Activated CD4-positive, alpha-beta T cell treated with anti-CD3 and anti-CD28 coated beads, Interleukin-2, amount 50 U/mL, for 4 hours (primary cell): ENCODE measurements at places on chromosomes 1 and 21.

- no peak for DNase-seq
Measured at GRCh38 chr1:184820218-184820750, 65.6 kb upstream of the EDEM3 start.

- DNase-seq: no peak
Measured at GRCh38 chr21:44850208-44850800, 23.2 kb downstream of the PTTG1IP start.

DNA sequence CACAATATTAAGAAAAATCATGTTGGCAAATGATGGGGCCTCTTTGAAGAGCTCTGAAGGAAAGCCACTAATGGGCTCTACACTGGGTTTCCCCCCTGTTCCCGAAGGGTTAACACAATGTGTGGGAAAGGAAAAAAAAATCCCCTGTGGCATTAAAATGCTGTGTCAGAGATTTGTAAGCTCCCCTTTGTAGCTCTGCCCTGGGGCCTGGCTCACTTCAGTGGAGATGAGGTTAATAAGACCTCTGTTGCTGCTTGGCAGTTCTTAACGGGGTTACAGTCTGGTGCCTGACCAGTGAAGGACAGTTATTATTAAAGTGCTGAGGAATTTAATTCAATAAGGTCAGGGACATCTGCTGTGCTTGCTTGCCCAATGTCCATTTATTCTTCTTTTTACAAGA lies 129.7 kb upstream of the UBE2U start:
- no peak for DNase-seq

DNA sequence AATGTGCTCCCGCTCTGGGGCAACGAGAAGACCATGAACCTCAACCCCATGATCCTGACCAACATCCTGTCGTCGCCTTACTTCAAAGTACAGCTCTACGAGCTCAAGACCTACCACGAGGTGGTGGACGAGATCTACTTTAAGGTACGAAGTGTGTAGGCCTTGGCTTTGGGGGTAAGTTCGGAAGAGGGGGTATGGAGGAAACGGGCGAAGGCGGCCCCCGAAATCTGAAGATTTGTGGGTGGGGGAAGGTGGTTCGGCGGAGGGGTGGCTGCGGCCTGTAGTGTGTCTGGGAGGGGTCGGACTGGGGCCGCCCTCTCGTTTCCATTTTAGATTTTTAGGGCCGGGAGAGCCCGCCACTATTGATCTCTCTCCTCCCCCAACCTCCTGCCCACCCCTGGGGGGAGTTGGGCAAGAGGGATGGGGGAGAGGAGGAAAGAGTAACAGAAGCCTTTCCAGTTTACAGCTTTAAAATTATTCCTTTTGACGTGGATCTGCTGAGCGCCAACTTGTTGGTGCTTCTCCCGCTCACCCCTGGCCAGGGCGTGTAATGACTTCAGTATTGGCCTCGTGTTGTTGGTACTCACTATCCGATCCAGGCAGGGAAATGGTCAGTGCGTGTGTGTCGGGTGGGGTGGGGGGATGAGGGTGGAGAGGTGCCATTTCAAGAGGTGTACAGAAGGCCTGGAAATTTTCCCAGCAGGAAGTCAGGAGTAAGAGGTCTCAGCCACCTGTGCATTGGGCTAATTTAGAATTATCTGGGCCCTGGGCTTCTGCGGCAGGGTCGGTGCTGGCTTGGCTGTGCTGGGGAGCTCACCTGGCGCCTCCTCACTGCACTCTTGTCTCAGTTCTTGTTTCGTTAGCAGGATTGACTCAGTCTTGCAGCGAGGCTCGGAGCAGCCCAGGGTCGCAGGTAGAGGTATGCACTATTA lies 880 bp downstream of the PRPF38B start:
- DNase-seq: peak; percentile 60

DNA sequence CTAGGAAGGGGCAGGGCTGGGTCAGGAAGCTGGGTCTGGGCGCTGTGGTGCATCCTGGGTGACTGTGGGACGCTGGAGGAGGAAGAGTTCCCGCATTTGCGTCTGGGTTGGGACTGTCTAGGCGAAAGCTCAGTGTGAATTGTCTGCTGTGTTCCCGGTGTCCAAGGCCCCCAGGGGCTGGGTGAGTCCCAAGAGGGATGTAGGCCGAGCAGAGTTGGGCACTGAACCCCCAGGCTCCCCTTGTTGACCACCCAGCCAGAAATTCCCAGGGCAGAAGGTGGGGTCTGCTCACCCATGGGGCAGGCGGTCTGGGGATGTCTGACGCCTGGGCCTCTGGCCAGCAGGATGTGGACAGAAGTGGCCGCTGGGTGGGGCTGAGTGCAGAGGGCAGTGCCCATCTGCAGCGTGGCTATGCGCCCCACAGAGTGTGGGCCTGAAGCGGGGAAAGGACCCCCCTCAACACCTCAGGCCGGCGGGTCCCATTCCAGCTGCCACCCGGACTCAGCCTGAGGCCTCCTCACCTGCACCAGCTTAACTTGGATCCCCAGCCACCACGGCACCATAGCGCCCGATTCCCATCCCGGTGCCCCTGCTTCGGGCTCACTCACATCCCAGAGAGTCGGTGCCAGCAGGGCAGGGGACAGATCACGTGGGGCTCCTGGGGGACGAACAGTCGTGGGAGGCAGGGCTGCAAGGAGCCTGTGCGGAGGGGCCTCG lies 37.0 kb upstream of the POFUT2 start:
- no peak for DNase-seq

GRCh38 chr1:155167166-155168104 lies 5.7 kb downstream of the KRTCAP2 start:
- peak; percentile 82 for DNase-seq

DNA sequence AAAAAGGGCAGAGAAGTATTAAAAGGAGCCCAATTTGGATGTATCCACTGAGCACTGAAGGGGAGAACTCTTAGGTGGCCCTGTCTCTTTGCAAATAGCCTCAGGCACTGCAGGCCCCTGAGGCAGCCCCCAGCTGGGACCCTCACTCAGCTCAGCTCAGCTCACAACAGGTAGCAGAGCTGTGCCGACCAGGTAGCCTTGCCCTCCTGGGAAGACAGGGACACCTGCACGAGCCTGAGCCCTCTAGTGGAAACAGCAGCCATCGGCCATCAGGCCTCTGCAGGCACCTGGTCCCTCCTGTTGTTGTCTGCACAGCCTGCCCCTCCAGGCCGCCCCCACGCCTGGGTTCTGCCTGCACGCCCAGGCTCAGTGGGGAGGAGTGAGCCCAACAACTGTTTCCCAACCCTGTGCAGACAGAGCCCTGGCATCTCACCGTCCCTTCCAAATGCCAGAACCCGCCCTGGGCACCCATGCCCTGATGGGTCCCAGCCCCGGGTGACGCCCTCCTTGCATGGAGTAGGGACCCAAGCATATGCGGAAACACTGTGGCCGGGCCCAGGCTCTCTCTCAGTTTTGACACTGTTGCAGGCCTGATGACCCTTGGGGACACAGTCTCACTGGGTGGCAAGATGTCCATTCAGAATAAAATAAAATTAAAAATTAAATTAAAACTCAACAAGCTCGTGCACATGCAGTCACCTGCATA lies 60.0 kb upstream of the AJAP1 start:
- DNase-seq: no peak

DNA sequence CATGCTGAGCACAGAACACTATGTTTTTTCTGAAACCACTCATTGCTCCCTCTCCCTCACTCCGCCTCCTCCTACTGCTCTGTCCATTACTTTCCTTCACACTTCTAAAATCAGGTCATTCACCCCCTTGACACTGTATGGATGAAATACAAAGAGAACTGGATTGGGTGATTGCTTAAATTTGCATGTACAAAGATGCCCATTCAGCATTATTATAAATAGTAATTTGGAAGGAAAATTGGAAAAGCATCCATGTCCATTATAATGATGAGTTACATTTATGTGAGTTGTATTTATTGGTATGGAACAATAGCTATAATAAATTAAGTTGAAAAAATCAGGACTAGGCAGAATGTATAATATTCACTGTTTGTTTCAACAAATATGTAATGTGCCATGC lies 83.7 kb downstream of the PLD5 start:
- DNase-seq: no peak

DNA sequence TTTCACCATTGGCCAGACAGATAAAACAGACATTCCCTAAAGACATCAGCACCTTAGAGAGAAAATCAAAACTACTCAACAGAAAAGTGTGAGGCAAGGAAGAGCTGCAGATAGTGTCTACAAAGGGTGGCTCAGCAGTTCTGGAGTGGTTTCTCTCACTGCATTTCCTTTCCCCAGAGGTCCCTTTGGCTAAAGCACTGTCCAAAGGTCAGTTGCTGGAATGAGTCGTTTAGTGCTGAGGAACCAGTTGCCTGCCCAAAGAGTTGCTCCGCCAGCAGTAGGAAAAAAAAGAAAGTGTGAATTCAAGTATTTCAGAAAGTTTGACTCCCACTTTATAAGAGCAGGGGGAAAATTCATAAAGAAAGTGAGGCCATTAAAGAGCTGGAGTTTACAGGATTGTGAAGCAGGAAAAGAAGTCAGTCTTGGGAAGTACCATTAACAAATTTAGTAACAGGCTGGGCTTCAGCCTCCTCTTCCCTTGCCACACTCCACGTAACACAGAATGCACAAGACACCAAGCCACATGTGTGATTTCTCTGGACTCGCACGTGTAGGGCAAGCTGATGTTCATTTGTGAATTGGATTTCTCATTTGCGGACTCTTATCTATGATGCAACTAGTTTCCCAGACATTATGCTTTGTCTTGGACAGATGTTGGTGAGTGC lies 122.2 kb downstream of the RUNX1 start:
- DNase-seq: no peak

- no peak for DNase-seq
Measured at GRCh38 chr1:31036749-31037500, 28.6 kb downstream of the PUM1 start.

DNA sequence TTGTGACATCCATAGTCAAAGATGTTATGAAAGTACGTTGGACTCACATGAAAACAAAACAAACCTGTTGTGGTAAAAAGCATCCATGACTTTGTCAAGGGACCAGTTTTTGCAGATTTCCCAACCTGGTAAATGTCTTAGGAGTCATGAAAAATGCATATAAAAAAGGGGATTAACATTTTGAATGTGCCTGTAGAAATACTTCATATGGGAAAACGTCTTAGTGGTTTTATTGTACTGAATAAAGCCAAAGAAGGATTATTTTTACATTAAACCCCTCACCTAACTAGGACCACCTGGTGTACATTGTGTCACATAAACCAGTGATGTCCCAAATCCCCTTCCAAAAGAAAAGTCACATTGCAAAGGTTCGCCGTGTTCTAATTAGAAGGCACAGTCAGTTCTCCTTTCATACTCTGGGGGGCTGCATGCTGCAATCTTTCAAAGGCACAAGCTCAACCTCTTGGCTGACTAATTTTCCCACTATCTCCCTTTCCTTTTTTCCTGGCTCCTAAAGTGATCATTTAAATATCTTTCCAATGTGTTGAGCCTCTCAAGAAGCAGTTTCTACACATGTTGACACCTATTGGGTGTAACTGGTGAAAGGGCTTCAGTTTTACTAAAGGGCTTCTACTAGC lies 119.8 kb upstream of the SPAG17 start:
- DNase-seq: no peak

- no peak for DNase-seq
Measured at GRCh38 chr21:28580585-28580984, 412.1 kb downstream of the LTN1 start.

DNA sequence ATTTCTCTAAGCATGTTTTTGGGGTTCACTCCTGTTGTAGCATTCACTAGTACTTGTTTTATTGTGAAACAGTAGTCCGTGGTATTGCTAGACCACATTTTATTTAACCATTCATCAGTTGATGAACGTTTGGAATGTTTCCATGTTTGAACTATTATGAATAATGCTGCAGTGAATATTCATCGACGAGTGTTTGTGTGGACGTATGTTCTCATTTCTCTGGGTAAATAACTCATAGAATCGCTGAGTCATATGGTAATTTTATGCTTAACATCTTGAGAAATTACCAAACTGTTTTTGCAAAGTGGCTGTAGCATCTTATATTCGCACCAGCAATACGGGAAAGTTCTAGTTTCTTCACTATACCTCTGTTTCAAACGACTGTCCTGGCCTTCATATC lies 28.0 kb upstream of the KAZN start:
- no peak for DNase-seq

DNA sequence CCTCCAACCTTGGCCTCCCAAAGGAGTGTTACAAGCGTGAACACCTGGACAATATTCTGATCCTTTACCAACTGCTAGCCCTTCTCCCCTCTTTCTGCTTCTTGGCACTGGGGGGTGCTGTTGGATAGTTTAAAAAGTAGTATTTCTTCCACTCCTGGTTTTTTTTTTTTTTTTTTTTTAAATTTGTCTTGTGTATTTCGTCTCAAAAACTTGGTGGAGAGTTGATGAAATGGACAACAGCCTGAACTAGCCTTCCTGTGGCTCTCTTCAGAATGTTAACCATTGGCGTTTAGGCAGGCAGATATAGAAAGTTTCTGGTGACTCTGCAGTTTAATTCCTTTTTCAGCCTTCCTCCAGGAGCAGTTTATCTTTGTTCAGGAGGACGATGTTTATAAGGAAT lies 69.7 kb upstream of the USP24 start:
- no peak for DNase-seq

DNA sequence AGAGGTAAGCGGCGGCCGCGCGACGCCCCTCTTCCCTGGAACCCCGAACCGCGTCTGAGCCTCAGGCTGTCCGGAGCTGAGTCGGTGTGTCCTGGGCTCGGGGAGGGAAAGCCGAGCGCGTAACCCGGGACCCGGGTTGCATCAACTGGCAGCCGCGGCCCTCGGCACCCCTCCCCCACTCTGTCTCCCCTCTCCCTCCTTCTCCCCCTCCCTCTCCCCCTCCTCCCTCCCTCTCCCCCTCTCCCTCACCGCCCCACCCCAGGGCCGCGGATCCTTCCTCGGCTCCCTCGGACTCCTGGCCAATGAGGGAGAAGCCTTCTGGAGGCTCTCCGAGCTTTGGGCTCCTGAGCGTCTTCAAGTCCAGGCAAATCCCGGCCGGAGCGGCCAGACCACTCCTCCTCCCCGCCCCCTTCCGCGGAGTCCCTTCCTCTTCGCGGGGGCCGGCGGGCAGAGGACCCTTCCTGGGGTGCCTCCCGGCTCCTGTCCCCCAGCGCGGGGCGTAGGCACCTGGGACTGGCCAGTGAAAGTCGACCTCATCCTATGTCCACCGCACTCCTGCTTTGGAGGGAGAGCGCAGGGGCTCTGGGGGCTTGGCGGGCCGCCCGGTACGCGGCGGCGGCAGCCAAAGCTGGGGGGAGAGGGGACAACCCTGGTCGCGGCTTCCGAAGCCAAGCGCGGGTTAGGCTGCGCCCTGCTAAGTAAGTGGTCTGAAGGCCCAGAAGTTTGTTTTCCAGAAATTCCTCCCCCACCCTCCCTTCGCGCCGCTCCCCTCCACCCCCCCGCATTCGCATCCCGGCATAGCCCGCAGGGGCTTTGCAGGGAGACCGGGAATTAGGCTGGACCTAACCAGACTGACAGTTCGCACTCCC lies 850 bp downstream of the SESN2 start:
- DNase-seq: no peak
